Stimulated activated CD4-positive, alpha-beta T cell treated with anti-CD3 and anti-CD28 coated beads, Interleukin-4, amount 100 ng/mL, for 4 hours (primary cell): ENCODE measurements at places on chromosomes 6 and 20.

GRCh38 chr6:45156075-45156474 lies 172.1 kb upstream of the RUNX2 start:
- DNase-seq: no peak

DNA sequence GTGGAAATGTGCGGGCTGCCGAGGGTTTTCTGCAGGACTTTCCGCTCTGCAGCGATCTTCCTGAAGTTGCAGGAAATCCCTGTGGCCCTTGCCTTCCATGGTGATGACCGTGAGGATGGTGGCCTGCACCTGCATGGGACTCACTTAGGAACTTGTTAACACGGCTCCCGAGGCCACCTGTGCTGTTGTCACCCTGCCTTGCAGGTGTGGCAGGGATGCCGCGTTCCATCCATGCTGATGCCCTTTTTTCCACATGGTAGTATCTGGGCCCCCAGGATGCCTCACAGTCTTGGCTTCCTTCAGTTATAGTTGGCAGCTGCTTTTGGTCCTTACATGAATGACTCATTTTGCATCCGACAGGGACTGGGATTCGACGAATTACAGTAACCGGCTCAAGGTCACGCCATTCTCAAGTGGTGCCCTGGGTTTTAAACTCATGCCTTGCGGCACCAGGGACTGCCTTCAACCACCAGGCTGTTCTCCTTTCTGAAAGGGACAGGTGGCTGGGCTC lies 37.2 kb downstream of the SYNJ2 start:
- DNase-seq: no peak

DNA sequence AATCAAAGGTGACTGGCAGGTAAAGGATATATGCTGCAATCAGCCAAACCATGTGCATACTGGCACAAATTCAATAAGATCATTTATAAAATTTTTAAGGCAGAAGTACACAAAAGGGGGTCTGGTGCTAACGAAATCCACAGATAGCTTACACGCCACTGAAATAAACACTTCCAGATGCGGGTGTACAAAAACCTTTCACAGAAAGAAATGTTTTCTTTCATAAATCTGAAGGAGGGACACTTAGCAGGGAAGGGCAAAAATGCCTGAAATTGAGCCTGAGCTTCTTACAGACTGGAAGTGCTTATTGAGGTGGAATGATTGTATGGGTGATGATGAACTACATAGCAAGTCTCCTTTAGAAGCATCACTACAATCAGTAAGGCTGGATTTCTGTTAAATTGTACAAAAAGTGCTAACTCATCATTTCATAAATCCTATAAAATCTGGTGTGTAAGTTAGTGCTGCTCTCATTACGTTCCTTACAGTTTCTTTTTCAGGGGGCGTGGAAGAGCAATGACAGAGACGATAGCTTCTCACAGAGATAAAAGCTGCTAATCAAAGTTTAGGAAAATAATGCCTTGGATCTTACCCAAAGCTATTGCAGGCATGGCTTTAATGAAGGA lies 409.3 kb upstream of the RUNX2 start:
- no peak for DNase-seq

DNA sequence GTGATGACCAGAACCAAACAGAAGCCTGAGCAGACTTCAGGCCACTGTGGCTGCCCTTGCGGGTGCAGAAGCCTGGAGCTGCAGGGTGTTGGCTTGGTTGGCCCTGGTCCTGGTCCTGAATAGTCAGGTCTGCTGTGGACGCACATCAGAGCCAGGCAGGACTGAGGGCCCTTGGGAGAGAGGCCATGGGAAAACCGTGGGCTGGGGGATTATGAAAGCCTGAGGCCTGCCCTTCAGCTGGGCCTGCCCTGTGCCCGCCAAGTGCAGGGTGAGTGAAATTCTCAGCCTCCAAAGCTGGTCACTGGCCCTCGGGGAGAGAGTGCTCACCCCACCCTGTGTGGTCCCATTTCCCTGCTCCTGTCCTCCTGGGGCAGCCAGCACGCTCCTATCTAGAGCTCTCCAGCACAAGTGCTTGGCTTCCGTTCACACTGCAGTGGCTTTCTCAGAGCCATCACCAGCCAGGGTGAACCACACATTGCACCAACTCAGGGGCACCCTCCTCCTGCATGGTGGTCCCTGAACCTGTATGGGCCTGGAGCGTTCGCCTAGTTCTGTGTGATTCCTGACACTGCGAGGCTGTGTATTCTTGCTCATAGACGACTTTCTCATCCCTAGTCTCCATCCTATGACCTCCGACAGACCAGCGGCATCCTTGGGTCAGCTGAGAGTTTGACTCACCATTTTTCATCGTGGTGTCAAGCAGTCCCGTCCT lies 146.1 kb downstream of the TTLL2 start:
- no peak for DNase-seq

DNA sequence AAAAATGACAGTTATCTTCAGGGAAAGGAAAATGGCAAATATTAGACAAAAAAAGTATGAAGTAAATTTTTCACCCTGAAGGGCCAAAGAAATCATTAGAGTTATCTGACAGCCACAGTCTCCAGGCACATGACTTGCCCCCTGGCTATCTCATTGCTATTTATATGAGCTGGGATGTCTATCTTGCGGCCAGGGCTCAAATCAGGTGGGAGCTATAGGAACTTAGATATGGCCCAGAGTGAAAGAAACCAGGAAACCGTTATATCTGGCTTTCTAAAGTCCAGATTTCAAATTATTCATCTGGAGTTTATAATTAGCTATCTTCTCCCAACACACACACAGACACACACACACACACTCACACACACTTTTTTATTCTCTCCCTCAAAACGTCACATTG lies 135.3 kb upstream of the EEF1E1 start:
- DNase-seq: no peak

GRCh38 chr6:22949967-22950366 lies 380.6 kb downstream of the HDGFL1 start:
- DNase-seq: no peak

DNA sequence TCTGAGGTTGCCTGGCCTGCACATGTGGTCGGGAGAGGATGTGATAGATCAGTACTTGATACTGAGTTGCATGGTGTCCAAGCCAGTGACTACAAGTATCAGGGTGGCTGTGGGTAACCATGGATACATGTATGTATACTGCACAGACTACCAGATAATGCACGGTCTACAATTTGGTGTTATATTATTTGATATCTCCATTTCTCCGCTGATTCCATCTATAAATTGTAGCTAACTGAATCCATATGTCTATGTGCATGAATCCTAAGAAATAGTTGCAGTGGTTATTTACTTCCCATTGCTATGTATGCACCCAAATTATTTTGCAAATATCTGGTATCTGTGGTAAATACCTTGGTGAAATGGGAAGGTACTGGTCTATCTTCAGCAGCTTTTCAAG lies 83.8 kb upstream of the KIF25 start:
- DNase-seq: no peak
